ENCODE measurements at places on chromosomes 4 and X.

GRCh38 chr4:121712001-121712651 lies 15.3 kb upstream of the ANXA5 start:
- no peaks in the 10 kb centered on the region for H3K36me3 ChIP-seq
- peaks cover 14% of the 10 kb centered on the region for H3K4me1 ChIP-seq
- DNase-seq = no peak
- H3K4me3 ChIP-seq = peak overlapping the region; percentile 57

DNA sequence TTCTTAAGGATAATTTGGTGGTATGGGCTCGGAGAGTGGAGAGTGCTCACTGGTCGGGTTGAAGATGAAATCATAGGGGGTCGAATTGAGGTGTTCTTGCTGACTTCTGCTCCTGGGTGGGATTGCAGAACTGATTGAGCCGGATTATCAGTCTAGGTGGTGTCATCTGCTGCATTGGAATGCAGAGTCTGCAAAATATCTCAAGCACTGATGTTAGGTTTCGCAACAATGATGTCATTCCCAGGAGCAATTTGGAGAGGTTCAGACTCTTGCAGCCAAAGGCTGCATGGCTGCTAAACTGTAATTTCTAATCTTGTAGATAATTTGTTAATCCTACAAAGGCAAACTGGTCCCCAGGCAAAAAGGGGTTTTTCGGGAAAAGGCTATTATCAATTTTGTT lies 67.7 kb downstream of the RHOH start:
- no peak overlapping the region for H3K4me3 ChIP-seq
- no peak overlapping the region for H3K27ac ChIP-seq
- DNase-seq = no peak
- H3K36me3 ChIP-seq = no peaks in the 10 kb centered on the region
- H3K27me3 ChIP-seq = peaks cover under 1% of the 10 kb centered on the region

- no peak overlapping the region for H3K4me3 ChIP-seq
- no peaks in the 10 kb centered on the region for H3K27me3 ChIP-seq
- no peak for DNase-seq
- peaks cover 8% of the 10 kb centered on the region for H3K4me1 ChIP-seq
- H3K36me3 ChIP-seq = no peaks in the 10 kb centered on the region
- H3K27ac ChIP-seq = no peak overlapping the region
Measured at GRCh38 chrX:9135901-9136510, 102.1 kb upstream of the FAM9B start.

DNA sequence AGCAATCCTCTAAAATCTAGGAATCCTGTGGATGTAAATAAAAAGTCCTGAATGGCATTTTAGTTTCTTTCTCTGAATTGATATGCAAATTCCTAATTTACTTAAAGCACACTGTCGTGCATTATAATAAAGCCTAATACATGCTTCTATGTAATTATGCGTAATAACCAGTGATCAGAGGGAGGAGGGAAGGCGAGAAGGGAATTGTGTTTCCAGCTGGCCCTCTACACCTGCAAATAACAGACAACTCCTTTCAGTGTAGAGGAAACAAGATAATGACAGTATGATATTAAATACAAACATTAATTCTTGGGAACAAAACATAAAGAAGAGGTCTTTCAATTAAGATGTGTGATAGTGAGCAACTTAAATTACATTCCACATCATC lies 419.6 kb upstream of the LCORL start:
- no peak overlapping the region for H3K4me3 ChIP-seq
- peaks cover 7% of the 10 kb centered on the region for H3K4me1 ChIP-seq
- H3K36me3 ChIP-seq = no peaks in the 10 kb centered on the region
- DNase-seq = no peak
- H3K27me3 ChIP-seq = no peaks in the 10 kb centered on the region

- no peaks in the 10 kb centered on the region for H3K27me3 ChIP-seq
- H3K4me3 ChIP-seq = no peak overlapping the region
- no peak overlapping the region for H3K27ac ChIP-seq
- DNase-seq = no peak
- H3K4me1 ChIP-seq = no peaks in the 10 kb centered on the region
- no peaks in the 10 kb centered on the region for H3K36me3 ChIP-seq
Measured at GRCh38 chrX:21398426-21398825, 24.2 kb downstream of the CNKSR2 start.

- DNase-seq = no peak
- no peak overlapping the region for H3K27ac ChIP-seq
- H3K4me3 ChIP-seq = no peak overlapping the region
- H3K36me3 ChIP-seq = peaks cover 8% of the 10 kb centered on the region
- H3K27me3 ChIP-seq = peaks cover 5% of the 10 kb centered on the region
Measured at GRCh38 chr4:56195025-56195424, 192.3 kb downstream of the AASDH start.

DNA sequence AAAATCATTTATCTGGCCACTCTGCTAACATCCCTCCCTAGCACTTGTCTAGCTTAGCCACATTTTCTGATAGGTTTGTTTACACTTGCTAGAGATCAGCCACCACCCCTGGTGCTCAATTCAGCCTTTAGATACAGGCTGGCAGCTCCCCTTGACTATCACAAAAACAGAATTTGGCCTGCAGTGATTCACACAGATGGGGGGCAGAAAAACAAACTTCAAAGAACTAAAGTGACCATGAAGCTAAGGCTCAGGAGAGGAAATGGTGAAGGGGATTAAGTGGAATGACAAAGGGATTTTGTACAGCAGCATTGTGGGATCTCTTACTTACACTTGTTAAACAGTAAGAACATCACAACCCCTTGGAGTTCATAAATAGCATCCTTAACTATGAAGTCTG lies 1718.0 kb upstream of the PCDH7 start:
- H3K27ac ChIP-seq = no peak overlapping the region
- DNase-seq = no peak
- no peaks in the 10 kb centered on the region for H3K36me3 ChIP-seq
- H3K27me3 ChIP-seq = no peaks in the 10 kb centered on the region

GRCh38 chr4:119646347-119647071 lies 17.9 kb upstream of the PDE5A start:
- H3K36me3 ChIP-seq = no peaks in the 10 kb centered on the region
- DNase-seq = no peak
- peaks cover 6% of the 10 kb centered on the region for H3K4me1 ChIP-seq

GRCh38 chr4:24807611-24808010 lies 12.2 kb downstream of the SOD3 start:
- no peak for DNase-seq
- H3K4me1 ChIP-seq = peaks cover 4% of the 10 kb centered on the region
- H3K27ac ChIP-seq = no peak overlapping the region
- peaks cover 6% of the 10 kb centered on the region for H3K27me3 ChIP-seq

DNA sequence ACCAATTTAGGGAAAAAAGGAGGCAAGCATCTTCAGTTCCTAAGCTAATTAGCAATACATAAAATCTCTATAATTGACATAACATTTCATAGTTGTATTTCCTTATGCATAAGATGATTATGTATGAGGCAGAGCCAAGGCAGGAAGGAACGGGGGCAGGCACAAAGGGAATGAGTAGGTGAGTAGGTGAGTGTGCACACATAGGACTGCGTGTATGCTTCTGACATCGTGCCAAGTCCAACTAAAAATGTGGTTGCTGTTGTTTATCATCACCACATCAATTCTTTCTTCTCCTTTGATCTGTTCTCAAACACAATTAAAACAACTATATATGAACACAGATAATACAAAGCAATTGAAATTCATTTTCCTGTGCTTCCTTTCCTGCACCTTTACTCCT lies 131.2 kb downstream of the UNC5C start:
- H3K27me3 ChIP-seq = no peaks in the 10 kb centered on the region
- no peaks in the 10 kb centered on the region for H3K36me3 ChIP-seq
- DNase-seq = no peak
- H3K4me1 ChIP-seq = peaks cover 25% of the 10 kb centered on the region

DNA sequence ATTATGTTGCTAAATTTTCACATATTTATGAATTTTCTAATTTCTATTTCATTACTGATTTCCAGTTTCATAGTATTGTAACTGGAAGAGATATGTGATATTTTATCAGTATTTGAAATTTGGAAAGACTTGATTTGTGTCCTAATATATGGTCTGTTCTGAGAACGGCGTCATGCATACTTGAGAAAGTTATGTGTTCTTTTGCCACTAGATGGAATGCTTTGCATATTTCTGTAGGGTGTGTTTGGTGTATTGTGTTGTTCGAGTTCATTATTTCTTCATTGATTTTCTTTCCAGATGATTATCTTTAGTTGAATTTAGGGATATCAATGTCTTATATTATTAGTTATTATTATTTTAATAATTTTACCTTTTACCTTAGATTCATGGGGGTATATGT lies 110.6 kb upstream of the ITM2A start:
- H3K4me1 ChIP-seq = no peaks in the 10 kb centered on the region
- H3K27me3 ChIP-seq = no peaks in the 10 kb centered on the region
- no peak overlapping the region for H3K27ac ChIP-seq
- no peak overlapping the region for H3K4me3 ChIP-seq

DNA sequence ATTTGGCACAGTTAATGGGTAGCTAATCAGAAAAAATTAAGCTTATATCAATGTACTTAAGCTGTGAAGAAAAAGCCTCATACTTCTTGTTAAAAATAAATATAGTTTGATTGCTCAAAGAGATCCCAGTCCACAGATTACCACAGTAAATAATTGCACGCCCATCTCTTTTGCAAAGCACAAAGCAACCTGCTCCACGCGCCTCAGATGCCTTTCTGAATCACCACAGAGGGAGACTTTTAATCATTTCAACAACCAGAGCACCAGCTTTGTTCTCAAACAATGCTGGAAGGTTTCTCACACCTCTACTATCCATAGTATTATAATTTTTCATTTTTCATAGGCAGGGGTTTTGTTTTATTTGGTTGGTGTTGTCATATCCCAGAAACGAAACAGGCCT lies 338.6 kb upstream of the MAGEB2 start:
- peaks cover 1% of the 10 kb centered on the region for H3K27me3 ChIP-seq
- no peak for DNase-seq
- H3K4me3 ChIP-seq = no peak overlapping the region
- no peaks in the 10 kb centered on the region for H3K36me3 ChIP-seq
- H3K27ac ChIP-seq = no peak overlapping the region

DNA sequence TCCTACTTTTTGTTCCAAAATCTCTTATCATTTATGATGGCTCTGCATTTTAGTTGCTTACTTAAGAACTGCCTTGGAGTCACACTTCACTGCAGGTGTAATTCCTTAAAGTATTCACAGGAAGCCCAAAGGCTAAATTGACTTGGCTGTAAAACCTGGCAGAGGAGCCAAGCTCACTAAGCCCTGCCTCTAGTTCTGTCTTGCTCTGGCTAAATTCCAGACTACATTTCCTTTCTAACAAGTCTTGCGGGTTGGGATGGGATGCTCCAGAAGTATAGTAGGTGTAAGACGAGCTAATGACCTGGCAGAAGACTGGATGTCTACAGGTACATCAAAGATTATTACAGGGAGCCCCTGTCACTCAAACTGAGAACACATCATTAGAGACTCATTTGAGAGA lies 924.0 kb upstream of the INTU start:
- no peaks in the 10 kb centered on the region for H3K27me3 ChIP-seq
- H3K4me1 ChIP-seq = no peaks in the 10 kb centered on the region
- H3K27ac ChIP-seq = no peak overlapping the region
- H3K4me3 ChIP-seq = no peak overlapping the region

GRCh38 chrX:54978448-54978847 lies 15.5 kb downstream of the PFKFB1 start:
- H3K36me3 ChIP-seq = no peaks in the 10 kb centered on the region
- no peak overlapping the region for H3K27ac ChIP-seq
- H3K4me1 ChIP-seq = no peaks in the 10 kb centered on the region
- no peak for DNase-seq
- no peak overlapping the region for H3K4me3 ChIP-seq

DNA sequence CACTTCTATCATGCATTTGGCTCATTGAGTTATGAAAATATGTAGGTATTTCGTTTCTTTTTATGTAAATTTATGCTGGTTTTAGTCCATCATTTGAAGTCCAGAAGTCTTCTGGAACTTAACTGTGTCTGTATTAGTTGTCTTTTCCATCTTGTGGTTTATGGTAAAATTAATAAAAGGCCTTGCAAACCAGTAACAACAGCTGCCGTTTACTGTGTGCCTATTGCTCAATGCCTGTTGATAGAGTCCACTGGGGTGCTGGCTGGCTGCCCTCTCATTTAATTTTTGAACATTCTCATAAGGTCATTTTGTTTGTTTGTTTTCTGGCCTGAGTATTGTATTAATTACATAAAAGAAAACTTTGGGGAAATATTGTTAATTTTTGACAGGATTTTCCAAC lies 98.0 kb downstream of the NAA11 start:
- H3K4me1 ChIP-seq = peaks cover 2% of the 10 kb centered on the region
- H3K27ac ChIP-seq = no peak overlapping the region
- no peak for DNase-seq
- no peak overlapping the region for H3K4me3 ChIP-seq
- no peaks in the 10 kb centered on the region for H3K27me3 ChIP-seq

DNA sequence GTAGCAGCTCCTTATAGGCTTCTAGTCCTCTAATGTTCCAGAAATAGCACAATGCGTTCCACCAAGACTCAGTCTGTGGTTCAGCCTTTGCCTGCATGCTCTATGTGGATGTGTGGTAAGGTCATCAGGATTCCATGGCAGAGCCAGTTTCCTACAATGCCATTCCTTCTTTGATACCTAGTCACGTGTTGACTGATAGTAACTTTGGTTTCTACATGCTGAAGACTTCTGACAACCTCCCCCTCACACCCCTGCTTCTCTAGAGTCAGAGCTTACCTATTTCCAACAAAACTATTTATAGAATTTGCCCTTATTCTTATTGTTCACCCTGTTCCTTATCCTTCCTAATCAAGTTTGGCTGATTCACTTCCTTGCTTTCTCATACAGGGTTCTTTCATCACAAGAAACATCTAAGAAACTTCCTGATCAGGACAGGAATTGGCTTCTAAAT lies 81.1 kb downstream of the CT47B1 start:
- no peak for DNase-seq
- H3K27me3 ChIP-seq = peaks cover 4% of the 10 kb centered on the region
- H3K36me3 ChIP-seq = no peaks in the 10 kb centered on the region
- no peak overlapping the region for H3K4me3 ChIP-seq
- no peak overlapping the region for H3K27ac ChIP-seq
- no peaks in the 10 kb centered on the region for H3K4me1 ChIP-seq

DNA sequence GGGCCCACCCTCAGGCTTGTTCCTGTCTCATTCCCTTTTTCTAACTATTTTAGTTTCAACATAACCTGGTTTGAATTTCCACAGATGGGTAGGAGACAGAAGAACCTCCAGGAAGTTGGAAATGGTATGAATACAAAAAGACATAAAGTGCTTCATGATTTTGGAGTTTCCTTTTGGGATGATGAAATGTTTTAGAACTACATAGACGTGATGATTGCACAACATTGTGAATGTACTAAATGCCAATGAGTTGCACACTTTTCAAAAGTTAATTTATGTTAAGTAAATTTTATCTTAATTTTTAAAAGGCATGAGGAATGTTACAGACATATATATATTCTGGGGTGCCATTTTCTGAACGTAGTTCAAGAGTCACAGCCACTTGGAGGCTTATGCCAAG lies 41.1 kb upstream of the IBSP start:
- H3K4me1 ChIP-seq = no peaks in the 10 kb centered on the region
- no peak overlapping the region for H3K27ac ChIP-seq
- H3K36me3 ChIP-seq = no peaks in the 10 kb centered on the region
- no peak overlapping the region for H3K4me3 ChIP-seq
- H3K27me3 ChIP-seq = no peaks in the 10 kb centered on the region

- no peak for DNase-seq
- peak overlapping the region; percentile 84 for H3K27ac ChIP-seq
- H3K4me3 ChIP-seq = no peak overlapping the region
- peaks cover 14% of the 10 kb centered on the region for H3K4me1 ChIP-seq
- no peaks in the 10 kb centered on the region for H3K36me3 ChIP-seq
Measured at GRCh38 chr4:114040319-114041116, 61.1 kb upstream of the ARSJ start.

- no peak overlapping the region for H3K27ac ChIP-seq
- H3K36me3 ChIP-seq = no peaks in the 10 kb centered on the region
- peaks cover 4% of the 10 kb centered on the region for H3K27me3 ChIP-seq
- no peak overlapping the region for H3K4me3 ChIP-seq
Measured at GRCh38 chrX:154481911-154482601, 3.0 kb upstream of the LAGE3 start.
